ENCODE measurements at places on chromosomes 2 and 18. TPM values are rescaled to one million over a fixed set of nuclear protein-coding genes. Genes with fewer than 3 reads are reported as not detected.

Gene FTCDNL1
- 1.8 TPM for polyA plus RNA-seq

- no peaks in the 10 kb centered on the region for H3K4me1 ChIP-seq
- no peak for DNase-seq
- no peaks in the 10 kb centered on the region for H3K27me3 ChIP-seq
- no peak overlapping the region for H3K4me3 ChIP-seq
- H3K27ac ChIP-seq: no peak overlapping the region
Observed at GRCh38 chr2:146898083-146898482, 946.7 kb upstream of the ACVR2A start.

- no peak for DNase-seq
- H3K27me3 ChIP-seq: no peaks in the 10 kb centered on the region
- no peak overlapping the region for H3K4me3 ChIP-seq
- no peaks in the 10 kb centered on the region for H3K36me3 ChIP-seq
- H3K27ac ChIP-seq: no peak overlapping the region
Observed at GRCh38 chr2:41321351-41321750, 726.5 kb upstream of the PKDCC start.

Gene SLC5A7
- polyA plus RNA-seq: 0.72 TPM

- H3K4me1 ChIP-seq: peaks cover 40% of the 10 kb centered on the region
- no peak overlapping the region for H3K27ac ChIP-seq
- no peak overlapping the region for H3K4me3 ChIP-seq
- no peaks in the 10 kb centered on the region for H3K36me3 ChIP-seq
- no peaks in the 10 kb centered on the region for H3K27me3 ChIP-seq
- peak; percentile 72 for DNase-seq
Observed at GRCh38 chr2:46873604-46874068, 42.0 kb downstream of the MCFD2 start.

- no peak for DNase-seq
- H3K4me3 ChIP-seq: peak within 1 kb of the TSS; percentile 43
- H3K27me3 ChIP-seq: peaks cover 42% of the 10 kb centered on the region
Observed at GRCh38 chr2:73284296-73285158, at the start of gene FBXO41. FBXO41 (minus strand) TSS chr2:73284478; CDS start chr2:73269630, 14,848 bp downstream.

- no peak overlapping the region for H3K27ac ChIP-seq
- H3K4me3 ChIP-seq: no peak overlapping the region
- no peaks in the 10 kb centered on the region for H3K27me3 ChIP-seq
Observed at GRCh38 chr18:12879840-12880540, 4.0 kb downstream of the PTPN2 start.

- H3K4me1 ChIP-seq: no peaks in the 10 kb centered on the region
- no peak overlapping the region for H3K4me3 ChIP-seq
- DNase-seq: peak; percentile 24
- no peaks in the 10 kb centered on the region for H3K27me3 ChIP-seq
- no peak overlapping the region for H3K27ac ChIP-seq
- no peaks in the 10 kb centered on the region for H3K36me3 ChIP-seq
Observed at GRCh38 chr18:64618390-64618789, 469.5 kb upstream of the LINC00305 start.

DNA sequence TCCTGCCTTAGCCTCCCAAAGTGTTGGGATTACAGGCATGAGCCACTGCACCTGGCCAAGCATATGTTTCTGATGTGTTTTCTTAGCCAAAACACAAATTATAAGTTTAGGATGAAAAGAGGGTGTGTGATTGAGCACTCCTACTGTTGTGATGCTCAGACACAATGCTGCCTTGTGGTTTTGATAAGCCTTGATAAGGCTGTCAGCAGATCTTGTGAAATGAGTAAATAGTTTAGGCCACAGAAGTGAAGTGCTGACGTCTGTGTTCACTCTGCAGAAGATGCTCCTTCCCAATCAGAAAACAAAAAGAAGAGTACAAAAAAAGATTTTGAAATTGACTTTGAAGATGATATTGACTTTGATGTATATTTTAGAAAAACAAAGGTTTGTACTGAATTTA, 24.3 kb downstream of the NCAPH start:
- no peak for DNase-seq
- H3K27me3 ChIP-seq: no peaks in the 10 kb centered on the region
- H3K4me3 ChIP-seq: no peak overlapping the region
- no peak overlapping the region for H3K27ac ChIP-seq
- H3K4me1 ChIP-seq: no peaks in the 10 kb centered on the region

GRCh38 chr2:28035163-28035690, 144.7 kb downstream of the BABAM2 start:
- no peaks in the 10 kb centered on the region for H3K36me3 ChIP-seq
- no peaks in the 10 kb centered on the region for H3K27me3 ChIP-seq
- no peak for DNase-seq
- H3K27ac ChIP-seq: no peak overlapping the region

- H3K27me3 ChIP-seq: peaks cover 3% of the 10 kb centered on the region
- DNase-seq: no peak
- H3K27ac ChIP-seq: no peak overlapping the region
- H3K4me3 ChIP-seq: no peak overlapping the region
Observed at GRCh38 chr2:109369671-109370191, 240.7 kb downstream of the SH3RF3 start.

DNA sequence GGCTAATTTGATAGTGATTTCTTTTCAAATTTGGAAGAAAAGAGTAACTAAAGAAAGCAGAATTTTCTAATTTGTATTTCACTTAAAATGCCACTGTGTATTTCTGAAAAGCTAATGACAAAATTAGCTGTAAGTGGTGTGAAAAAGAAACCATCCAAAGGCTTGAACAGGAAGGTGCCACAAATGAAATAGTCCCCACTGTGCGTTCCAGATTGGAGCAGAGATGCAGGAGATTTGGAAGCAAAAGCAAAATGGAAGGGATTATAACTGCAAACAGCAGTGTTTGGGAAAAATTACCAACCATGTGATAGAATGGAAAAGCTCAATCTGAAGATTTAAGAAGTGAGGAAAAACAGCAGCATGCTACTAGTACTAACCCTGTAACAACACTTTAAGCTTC, 498.7 kb downstream of the SUCLG1 start:
- no peaks in the 10 kb centered on the region for H3K36me3 ChIP-seq
- H3K27ac ChIP-seq: no peak overlapping the region
- H3K4me1 ChIP-seq: no peaks in the 10 kb centered on the region
- DNase-seq: peak; percentile 9
- H3K4me3 ChIP-seq: no peak overlapping the region

DNA sequence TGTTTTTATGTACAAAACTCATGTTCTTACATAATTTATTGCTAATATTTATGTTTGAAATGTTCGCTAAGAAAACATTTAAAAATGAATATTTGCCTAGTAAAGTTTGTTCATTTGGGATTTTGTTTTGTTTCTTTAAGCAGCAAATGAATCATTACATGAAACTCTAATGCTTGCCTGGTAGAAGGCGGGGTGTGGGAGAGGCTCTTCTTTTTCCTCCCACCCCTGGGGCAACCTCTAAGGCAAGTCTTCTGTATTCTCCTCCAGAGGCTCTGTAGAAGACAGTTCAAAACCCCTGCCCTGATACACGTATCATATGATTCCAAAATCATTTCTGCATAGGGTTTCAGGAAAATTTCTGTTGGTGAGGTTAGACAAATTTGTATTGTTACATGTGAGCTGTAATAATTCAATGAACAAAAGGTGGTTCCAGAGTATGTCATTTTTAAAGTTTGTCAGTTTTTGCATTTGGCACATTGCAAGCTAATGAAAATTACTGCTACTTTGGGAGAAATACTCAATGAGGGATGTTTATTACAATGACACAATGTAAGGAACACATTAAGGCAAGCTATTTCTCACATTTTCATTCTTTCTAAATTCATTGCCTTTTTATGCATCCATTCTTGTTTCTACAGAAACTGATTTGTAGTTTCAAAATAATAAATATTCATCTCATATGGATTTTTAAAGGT, 302.3 kb upstream of the UBE2E3 start:
- no peaks in the 10 kb centered on the region for H3K4me1 ChIP-seq
- no peak overlapping the region for H3K4me3 ChIP-seq
- no peak for DNase-seq
- no peaks in the 10 kb centered on the region for H3K27me3 ChIP-seq
- no peaks in the 10 kb centered on the region for H3K36me3 ChIP-seq
- no peak overlapping the region for H3K27ac ChIP-seq

GRCh38 chr2:15749460-15750432, 158.1 kb downstream of the DDX1 start:
- peaks cover 18% of the 10 kb centered on the region for H3K4me1 ChIP-seq
- no peaks in the 10 kb centered on the region for H3K36me3 ChIP-seq
- H3K27ac ChIP-seq: no peak overlapping the region
- DNase-seq: no peak

Gene UGT1A4
- not detected for polyA plus RNA-seq

Gene ORC4
- polyA plus RNA-seq: 47.9 TPM

DNA sequence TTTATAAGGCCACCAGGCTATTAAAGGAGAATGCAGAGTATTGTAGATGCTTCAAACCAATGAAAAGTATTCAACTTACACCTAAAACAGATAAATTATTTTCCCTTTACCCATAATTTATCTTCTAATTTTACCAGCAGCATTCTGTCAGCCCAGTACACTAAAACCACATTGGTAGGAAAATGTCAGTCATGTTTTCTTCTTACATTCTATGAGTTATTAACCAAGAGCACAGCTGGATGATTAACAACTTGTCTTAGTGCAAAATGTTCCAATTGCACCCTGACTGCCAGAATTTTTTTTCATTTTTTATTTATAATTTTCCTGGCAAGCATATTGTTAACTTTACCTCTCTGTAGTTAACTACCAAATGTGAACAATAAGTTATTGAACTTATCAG, 79.0 kb upstream of the WDR75 start:
- H3K4me1 ChIP-seq: no peaks in the 10 kb centered on the region
- H3K27ac ChIP-seq: no peak overlapping the region
- peak; percentile 36 for DNase-seq
- no peaks in the 10 kb centered on the region for H3K27me3 ChIP-seq
- H3K36me3 ChIP-seq: no peaks in the 10 kb centered on the region
- no peak overlapping the region for H3K4me3 ChIP-seq

Gene CYP27C1
- 4.5 TPM for polyA plus RNA-seq

GRCh38 chr2:174778085-174778981, 14.1 kb upstream of the CHRNA1 start:
- H3K4me1 ChIP-seq: peaks cover 21% of the 10 kb centered on the region
- no peaks in the 10 kb centered on the region for H3K36me3 ChIP-seq
- peak overlapping the region; percentile 56 for H3K27ac ChIP-seq
- peak; percentile 69 for DNase-seq
- no peaks in the 10 kb centered on the region for H3K27me3 ChIP-seq

DNA sequence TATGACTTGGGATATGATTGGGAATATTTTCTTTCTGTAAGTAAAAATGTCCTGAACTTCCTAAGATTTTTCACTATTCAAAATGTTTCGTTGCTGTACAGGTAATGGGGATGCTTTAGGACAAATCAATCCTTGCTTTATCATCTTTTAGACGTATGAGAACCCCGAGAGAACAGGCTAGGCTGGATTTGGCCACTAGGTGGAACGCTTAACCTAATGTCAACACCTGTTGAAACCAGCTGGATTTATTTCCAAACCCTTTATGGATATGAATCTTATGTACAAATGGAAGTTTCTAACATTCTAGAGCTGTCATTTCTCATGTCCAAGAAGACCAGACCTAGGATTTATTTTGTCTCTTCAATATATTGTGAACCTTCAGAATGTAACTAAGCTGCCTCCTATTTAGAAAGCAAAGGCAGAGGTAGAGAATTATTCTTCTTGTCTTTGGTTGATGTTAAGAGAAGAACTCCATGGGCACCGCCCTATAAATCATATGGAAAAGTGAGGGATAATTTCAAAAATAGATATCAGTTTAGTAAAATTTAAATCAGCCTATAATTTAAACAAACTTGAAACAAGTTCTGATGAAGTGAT, 96.7 kb downstream of the PMAIP1 start:
- H3K4me1 ChIP-seq: no peaks in the 10 kb centered on the region
- H3K27me3 ChIP-seq: no peaks in the 10 kb centered on the region
- H3K27ac ChIP-seq: no peak overlapping the region
- DNase-seq: peak; percentile 41
- H3K4me3 ChIP-seq: no peak overlapping the region

Gene PLCL1
- polyA plus RNA-seq: 12.3 TPM

Gene BCL2
- 13.1 TPM for polyA plus RNA-seq

Gene ACOXL
- polyA plus RNA-seq: 0.13 TPM

- H3K4me3 ChIP-seq: no peak overlapping the region
- H3K4me1 ChIP-seq: peaks cover 17% of the 10 kb centered on the region
- H3K27me3 ChIP-seq: peaks cover 8% of the 10 kb centered on the region
- H3K36me3 ChIP-seq: no peaks in the 10 kb centered on the region
Observed at GRCh38 chr2:10258726-10259125, 44.0 kb upstream of the HPCAL1 start.

DNA sequence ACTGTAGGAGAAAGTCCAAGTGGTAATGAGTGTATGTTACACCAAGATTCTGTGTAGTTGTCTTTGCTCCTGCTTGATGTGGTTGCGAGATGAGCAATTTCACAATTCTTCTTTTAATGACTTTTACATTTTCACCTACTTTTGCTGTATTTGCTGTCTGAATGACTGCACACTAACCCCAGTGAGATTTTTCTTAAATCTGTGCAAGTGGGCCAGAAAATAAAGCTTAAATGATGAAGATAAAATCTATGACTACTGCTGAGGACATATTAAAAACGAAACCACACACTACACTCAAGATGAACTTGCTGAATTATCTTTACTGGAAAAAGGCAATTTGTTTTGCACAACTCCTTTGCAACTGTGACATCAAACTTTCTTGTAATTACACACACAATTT, 4.1 kb downstream of the LDAH start:
- H3K27ac ChIP-seq: no peak overlapping the region
- no peak for DNase-seq
- H3K4me3 ChIP-seq: no peak overlapping the region
- H3K27me3 ChIP-seq: peaks cover under 1% of the 10 kb centered on the region
- H3K36me3 ChIP-seq: no peaks in the 10 kb centered on the region

GRCh38 chr2:70431716-70432347, 121.8 kb downstream of the TGFA start:
- DNase-seq: no peak
- no peaks in the 10 kb centered on the region for H3K36me3 ChIP-seq
- H3K4me3 ChIP-seq: no peak overlapping the region
- no peaks in the 10 kb centered on the region for H3K27me3 ChIP-seq
- H3K4me1 ChIP-seq: no peaks in the 10 kb centered on the region
- H3K27ac ChIP-seq: no peak overlapping the region

DNA sequence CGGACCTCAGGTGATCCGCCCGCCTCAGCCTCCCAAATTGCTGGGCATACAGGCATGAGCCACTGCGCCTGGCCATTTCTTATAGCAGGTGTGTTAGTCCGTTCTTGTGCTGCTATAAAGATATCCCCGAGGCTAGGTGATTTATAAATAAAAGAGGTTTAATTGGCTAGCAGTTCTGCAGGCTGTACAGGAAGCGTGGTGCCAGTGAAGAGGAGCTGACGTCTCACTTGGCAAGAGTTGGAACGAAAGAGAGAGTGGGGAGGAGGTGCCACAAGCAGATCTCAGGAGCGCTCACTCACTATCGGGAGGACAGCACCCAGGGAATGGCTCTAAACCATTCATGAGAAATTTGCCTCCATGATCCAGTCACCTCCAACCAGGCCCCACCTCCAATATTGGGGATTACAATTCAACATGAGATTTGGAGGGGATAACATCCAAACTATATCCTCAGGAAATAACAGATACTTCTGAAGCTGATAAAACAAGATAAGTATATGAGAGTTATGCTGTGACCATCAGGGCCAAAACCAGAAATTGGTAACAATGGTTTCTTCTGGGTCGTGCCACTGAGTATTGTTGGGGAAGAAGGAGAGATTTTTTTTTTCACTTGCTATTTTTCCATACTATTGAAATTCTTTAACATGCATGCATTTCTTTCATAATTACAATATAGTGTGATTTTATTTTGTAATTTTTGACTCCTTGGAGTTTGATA, 7.4 kb upstream of the RMC1 start:
- no peaks in the 10 kb centered on the region for H3K27me3 ChIP-seq
- no peaks in the 10 kb centered on the region for H3K4me1 ChIP-seq
- H3K36me3 ChIP-seq: no peaks in the 10 kb centered on the region
- DNase-seq: no peak
- no peak overlapping the region for H3K27ac ChIP-seq
- H3K4me3 ChIP-seq: no peak overlapping the region

All from muscle of leg (tissue), 16 donors.